Stimulated activated CD8-positive, alpha-beta memory T cell treated with anti-CD3 and anti-CD28 coated beads, Interleukin-2, amount 100 ng/mL, for 48 hours (primary cell): ENCODE measurements at places on chromosomes 1 and 21.

DNA sequence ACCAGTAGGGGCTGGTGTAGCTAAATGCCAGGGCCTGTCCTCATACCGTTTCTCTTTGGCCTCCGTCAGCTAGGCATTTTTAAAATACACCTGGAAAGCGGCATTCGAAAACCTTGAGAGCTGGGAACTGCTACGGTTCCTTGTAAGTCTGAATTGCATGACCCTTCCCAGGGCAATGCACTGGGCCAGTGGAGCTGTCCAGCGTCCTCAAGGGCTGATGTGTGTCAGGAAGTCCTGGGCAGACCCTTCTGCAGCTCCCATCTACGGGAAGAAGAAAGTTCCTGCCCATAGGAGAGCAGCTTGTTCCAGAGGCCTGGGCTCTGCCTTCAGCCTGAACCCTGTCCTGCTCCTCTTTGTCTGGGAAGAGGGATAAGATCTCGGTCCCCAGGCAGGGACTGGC is 34.1 kb downstream of the UBASH3A start:
- no peak for DNase-seq

DNA sequence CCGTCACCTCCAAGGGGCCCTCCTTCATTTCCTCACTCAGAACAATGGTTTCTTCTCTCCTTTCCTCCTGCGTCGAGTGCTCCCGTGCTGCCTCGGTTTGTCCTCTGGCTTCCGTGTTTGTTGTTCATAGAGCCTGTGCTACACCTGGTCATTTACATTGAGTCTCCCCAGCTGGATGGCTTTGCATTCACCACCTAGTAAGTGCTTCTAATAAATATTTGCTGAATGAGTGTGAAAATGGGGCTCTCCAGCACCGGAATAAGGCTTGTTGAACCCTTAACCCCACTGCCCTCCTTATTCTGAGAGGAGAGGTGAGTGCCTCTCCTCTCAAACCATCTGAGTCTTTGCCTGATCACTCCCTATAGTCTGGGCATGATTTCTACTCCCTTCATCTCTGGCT is 104.9 kb downstream of the CNIH3 start:
- DNase-seq = no peak

GRCh38 chr1:156684227-156684782 is 7.1 kb upstream of the NES start:
- DNase-seq = no peak

DNA sequence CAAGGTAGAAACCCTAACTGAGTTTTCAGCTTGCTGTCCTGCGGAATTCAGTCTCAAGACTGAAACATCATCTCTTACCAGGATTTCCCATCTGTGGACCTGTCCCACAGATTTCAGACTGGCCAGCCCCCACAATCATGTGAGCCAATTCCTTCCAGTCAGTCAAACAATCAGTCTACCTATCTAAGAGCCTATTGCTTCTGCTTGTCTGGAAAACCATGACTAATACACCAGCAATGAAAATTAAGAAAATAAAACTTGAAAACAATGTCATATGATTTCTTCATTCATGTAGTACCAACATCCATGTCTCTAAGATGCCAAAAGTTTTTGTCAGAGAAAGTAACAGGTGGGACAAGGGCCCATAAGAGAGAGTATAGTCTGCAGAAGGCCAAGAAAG is 57.6 kb upstream of the CRB1 start:
- DNase-seq = no peak

DNA sequence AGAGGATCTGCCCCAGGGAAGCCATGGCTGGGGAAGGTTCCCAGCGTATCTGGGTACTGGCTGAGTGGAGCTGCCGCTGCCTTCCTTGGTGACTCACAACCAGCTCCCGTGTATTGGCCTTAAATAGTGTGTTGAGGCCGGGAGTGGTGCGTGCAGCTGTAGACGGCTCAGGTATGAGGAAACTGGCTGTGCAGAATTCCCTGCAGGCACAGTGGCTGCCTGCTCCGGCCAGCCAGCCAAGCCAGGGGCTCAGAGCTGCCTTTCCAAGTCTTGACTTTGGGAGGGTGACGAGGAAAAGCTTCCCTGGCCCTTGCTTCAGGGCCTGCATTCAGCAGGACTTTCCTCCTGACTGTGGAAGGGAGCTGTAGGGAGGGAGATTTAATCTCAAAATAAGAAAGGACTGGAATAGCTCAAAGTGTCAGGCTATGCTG is at the start of gene VTCN1:
Gene VTCN1 (minus strand): TSS at position 97 of the 431 bp plus-strand sequence. CDS start 72 bp downstream, at position 25.
- DNase-seq = no peak

DNA sequence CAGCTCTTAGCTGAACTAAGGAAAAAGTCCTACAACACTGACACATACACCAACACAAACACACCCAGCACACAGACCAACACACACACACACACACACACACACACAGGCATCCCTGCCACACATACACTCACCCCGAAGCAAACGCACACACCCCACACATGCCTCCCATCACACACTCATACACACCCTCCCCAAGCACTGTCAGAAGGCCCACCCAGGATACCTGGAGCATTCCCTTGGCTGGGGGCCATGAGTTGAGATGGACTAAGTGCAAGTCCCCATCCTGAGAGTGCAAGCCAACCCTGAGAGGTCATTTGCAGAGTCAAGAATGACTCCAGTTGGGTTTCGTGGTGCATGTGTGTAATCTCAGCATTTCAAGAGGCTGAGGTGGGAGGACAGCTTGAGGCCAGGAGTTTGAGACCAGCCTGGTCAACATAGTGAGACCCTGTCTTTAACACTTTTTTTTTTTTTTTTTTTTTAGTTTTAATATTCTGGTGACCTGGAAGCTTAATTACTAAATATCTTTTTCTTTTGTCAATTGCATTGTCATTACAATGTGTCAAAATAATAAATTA is 117.3 kb downstream of the RHOU start:
- no peak for DNase-seq

- DNase-seq = no peak
These were observed 658 bp downstream of the UBXN11 start for GRCh38 chr1:26305667-26306289.

- DNase-seq = no peak
These were observed 407 bp downstream of the WNT4 start for GRCh38 chr1:22142315-22143064.

DNA sequence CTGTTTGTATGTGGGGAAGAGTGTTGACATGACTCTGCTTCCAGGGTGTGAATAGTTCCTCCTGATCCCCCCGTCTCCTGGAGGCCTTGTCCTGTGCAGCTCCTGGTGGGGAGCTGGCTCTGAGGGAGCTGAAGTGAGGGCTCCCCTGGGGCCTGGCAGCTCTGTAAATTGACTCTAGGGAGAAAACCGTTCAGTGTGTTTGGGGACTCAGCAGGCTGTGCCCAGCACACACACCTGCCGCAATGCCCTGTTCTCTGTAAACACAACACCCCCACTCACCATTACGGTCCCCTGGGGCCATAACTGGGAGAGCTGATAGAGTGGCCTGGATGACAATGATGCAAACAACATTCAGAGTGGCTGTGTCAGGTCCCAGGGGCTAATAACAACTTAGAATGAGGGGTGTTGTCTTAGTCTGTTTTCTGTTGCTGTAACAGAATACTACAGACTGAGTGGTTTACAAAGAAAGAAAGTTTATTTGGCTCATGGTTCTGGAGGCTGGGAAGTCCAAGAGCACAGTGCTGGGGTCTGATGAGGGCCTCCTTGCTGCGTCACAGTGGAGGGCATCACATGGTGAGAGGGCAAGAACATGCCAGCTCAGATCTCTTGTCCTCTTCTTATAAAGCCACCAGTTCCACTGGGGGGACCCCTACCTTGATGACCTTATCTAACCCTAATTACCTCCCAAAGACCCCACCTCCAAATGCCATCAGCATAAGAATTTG is 15.3 kb downstream of the ADORA1 start:
- no peak for DNase-seq

GRCh38 chr1:81699234-81699633 is 101.5 kb upstream of the ADGRL2 start:
- no peak for DNase-seq

DNA sequence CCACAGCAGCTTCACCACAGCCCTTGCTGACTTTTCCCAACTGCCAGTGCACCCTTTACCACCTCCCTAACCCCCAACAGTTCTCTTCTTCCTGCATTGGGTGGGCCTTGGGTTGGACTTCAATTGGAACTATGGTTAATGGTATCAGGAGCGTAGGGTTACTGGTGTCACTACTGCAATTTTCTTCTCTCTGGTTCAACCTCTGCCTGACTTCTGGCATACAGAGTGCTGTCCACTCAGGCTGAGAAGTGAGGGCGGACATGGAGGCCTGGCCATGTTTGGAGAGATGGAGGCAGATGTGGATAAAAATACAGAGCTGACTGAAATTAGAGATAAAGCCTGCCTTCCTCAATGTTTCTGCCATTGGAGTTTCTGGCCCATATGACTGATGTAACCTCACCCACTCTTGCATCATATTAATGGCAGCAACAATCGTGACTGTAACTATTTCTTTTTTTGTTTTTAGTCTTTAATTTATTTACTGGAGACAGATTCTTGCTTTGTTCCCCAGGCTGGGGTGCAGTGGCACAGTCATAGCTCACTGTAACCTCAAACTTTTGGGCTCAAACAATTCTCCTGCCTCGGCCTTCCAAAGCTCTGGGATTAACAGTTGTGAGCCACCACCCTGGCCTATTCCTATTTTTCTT is 87.8 kb downstream of the NAV1 start:
- no peak for DNase-seq

- DNase-seq = no peak
These were observed 14.8 kb downstream of the DNTTIP2 start for GRCh38 chr1:93864175-93864574.

DNA sequence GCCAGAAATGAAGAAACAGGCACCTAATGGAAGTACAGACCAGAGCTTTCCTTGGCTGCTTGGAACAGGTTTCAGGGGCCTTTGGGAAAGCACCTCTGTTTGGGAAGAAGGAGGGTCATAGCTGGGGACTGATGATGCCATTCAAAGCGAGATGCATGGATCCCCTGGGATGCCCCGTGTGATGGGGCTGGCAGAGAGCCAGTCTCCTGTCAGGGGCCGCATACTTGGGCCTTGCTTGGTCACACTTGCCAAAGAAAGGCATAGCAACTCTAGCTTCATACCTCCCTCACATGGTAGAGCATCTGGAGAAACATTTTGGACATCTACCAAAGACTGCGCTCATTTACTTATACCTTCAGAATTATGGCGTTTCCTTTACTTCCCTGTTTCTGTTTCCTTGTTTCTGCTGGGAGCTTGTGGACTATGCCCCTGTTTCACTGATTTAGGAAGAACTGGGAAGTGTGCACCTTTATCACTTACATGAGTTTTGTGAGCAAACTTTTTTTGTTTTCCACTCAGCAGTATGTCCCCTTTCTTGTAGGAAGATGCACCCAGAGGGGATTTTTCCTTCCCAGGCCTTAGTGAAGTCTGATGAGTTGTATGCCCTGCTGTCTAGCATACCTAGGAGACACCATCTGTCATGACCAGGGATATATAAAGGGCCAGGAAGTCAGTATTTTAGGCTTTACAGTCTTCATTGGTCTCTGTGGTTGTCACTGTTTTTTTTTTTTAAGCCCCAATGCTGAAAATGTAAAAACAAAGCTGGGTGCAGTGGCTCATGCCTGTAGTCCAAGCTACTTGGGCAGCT is 19.8 kb upstream of the ST3GAL3 start:
- no peak for DNase-seq

DNA sequence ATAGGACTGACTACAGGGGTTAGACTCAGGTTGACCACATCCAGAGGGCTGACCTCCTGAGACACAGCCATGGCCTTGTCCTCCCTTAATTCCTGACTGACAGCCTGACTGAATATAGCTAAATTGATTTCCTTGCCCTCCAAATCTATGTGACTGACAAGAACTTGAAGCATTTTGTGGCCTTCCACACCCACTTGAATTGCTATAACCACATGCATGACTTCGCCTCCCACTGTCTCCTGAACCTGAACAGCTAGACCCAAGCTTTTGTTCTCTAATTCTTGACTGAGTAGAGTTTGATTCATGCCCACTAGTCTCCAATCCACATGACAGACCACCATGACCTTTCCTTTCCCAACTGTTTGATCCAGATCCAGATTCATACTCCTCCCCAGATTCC is 3.1 kb downstream of the FLG2 start:
- no peak for DNase-seq

DNA sequence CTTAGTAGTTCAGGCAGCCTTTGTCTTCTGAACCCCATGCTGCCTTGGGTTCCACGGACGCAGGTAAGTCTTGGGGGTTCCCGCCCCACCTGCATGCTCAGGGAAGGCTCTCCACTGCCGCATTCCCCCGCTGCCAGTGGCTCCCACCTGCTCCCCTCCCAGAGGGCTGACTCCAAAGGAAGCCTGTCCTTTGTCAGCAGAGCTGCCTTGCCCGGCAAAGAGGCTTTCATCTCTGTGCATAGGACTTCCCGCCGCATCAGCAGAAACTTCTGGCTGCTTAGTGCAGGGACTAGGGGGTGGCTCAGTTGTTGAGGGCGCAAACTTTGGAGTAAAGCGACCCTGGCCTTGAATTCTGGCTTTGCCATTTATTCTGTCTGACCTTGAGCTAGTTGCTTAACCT is 25.2 kb upstream of the ACTL8 start:
- no peak for DNase-seq

DNA sequence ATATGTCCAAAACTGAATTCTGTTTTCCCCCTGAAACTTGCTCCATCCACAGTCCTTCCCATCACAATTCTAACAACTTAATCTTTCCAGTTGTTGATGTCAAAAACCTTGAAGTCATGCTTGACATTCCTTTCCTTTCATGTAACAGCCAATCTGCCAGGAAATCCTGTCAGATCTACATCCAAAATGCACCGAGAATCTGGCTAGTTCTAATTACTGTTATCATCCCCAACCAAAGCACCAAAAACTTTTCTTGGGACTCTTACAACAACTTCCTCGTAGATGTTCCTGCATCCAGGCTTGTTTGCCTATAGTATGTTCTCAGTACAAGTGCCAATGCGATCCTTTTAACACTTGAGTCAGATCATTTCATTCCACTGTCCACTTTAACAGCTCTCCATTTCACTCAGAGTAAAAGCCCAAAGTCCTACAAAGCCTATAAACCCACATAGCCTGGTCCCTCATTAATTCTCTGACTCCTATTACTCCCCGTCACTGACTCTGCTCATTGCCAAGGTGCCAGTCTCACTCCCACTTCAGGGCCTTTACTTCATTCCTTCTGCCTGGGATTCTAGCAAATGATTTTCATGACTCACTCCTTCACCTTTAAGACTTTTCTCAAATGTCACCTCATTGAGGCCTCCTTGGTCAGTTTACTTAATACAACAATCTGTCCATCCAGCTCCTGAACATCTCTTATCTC is 493.2 kb upstream of the NFIA start:
- DNase-seq = no peak

GRCh38 chr1:221620437-221621384 is 121.2 kb downstream of the DUSP10 start:
- DNase-seq = no peak

DNA sequence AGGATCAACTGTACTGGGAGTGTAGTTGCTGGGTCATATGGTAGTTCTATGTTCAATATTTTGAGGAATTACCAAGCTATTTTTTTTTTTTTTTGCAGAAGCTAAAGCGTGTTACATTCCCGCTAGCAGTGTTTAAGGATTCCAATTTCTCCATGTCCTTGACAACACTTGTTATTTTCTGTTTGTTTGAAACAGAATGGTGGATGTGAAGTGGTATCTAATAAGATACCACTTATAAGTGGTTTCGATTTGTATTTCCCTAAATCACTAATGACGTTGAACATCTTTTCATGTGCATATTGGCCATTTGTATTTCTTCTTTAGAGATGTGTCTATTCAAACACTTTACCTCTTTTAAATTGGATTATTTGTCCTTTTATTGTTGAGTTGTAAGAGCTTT is 112.2 kb downstream of the DISP1 start:
- no peak for DNase-seq
